RKO (cell line): ENCODE measurements at places on chromosomes 4 and X.

DNA sequence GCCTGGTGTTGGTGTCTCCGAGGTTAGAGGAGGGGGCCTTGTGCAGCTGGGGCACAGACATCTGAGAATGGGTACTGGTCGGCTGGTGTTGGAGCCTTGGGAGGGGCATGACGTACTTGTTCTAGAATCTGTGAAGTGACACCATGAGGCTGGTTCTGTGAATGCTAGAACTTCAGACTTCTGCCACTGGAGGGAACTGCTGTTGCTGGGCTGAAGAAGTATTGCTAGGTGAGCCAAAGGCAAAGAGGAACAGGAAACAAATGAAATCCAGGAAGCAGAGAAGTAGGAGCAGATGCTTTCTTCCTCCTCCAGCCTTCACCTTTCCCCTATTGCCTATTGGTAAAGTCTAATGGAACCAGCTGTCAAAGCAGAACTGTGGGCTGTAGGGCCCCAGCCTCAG, 120.9 kb upstream of the DDIT4L start:
- peak; percentile 14 for DNase-seq

- no peak for DNase-seq
These were observed 39.5 kb downstream of the USP38 start for GRCh38 chr4:143224255-143224654.

DNA sequence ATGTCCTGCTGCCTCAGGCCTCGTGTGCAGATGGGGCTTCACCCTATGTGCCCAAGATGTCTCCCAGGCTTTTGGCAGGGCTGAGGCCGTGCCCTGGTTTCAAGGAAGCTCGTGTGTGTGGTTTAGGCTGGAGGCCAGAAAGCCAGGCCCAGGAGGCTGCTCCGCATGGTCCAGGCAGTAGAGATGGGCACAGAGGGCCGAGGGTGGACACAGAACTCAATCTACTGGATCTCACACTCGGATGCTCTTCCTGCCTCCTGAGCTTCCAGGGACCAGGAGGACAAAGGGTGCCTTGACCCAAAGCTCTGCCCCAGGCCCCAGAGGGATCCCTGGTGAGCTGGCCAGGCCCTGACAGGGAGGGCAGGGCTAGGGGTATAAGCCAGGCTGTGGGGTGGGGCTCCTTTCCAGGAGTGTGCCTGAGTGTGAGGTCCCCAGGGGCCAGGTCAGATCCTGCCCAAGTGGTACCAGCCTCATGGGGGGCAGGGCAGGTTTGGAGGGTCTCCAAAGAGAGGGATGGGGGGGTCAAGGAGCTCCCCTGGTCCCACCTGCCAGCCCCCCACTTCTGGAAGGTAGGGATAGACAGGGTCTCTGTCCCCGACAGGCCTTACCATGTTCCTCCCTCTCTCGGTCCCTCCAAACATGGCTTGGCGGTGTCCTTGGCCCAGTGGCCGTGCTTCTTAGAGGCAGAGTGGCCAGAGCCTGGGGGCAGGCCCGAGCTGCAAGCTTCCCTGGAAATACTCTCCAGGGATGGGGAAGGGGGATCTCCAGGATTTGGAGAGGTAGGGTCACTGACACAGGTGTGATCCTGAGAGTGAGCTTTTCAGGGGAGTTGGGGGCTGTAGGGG, 23.8 kb downstream of the HTRA3 start:
- no peak for DNase-seq

GRCh38 chrX:18076434-18076833, 144.3 kb downstream of the BEND2 start:
- DNase-seq = no peak

DNA sequence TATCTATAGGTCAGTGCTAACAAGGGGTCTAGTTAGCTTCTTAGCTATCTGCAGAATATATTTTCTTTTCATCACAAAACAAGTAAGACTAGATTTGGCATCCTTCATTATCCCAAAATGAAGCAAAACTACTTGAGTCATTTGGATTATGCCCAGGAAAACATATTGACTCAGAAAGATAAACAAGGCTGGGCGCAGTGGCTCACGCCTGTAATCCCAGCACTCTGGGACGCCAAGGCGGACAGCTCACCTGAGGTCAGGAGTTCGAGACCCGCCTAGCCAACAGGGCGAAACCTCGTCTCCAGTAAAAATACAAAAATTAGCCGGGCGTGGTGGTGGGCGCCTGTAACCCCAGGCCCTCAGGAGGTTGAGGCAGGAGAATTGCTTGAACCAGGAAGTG, 18.0 kb upstream of the MND1 start:
- DNase-seq = no peak

- no peak for DNase-seq
These were observed 42.0 kb downstream of the NPFFR2 start for GRCh38 chr4:72073816-72074215.

DNA sequence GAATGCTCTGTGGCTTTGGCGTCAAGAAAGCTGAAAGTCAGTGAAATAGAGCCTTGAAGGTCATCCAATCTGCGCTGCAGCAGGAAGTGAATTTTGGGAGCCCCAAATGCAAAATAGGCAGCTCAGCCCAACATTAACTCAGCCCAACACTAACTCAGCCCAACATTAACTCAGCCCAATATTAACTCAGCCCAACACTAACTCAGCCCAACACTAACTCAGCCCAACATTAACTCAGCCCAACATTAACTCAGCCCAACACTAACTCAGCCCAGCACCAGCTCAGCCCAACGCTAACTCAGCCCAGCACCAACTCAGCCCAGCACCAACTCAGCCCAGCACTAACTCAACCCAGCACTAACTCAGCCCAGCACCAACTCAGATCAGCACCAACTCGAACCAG, 71.5 kb downstream of the SORBS2 start:
- no peak for DNase-seq

- DNase-seq = no peak
These were observed 264.5 kb upstream of the ANKRD50 start for GRCh38 chr4:124977045-124977444.

DNA sequence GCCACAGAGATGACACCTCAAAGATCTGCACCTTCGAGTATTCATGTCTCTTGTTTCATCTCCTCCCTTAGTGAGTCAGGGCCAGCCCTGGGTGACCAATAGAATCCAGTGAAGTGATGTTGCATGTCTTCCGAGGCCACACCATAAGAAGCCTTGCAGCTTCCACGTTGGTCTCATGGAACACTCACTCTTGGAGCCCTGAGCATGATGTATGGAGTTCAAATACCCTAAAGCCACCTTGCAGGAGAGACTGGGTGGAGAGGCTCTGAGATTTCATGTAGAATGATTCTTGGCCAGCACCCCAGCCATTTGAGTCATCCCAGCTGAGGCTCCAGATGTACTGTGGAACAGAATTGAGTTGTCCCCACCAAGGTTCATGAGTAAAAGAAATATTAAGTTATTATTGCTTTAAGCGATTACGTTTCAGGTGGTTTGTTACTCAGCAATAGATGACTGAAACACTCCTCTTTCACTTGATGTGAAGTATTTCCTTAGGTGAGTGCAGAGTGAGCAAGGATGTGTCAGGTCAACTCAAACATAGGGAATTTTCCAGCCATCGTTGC, 5.0 kb upstream of the RP2 start:
- peak; percentile 28 for DNase-seq

DNA sequence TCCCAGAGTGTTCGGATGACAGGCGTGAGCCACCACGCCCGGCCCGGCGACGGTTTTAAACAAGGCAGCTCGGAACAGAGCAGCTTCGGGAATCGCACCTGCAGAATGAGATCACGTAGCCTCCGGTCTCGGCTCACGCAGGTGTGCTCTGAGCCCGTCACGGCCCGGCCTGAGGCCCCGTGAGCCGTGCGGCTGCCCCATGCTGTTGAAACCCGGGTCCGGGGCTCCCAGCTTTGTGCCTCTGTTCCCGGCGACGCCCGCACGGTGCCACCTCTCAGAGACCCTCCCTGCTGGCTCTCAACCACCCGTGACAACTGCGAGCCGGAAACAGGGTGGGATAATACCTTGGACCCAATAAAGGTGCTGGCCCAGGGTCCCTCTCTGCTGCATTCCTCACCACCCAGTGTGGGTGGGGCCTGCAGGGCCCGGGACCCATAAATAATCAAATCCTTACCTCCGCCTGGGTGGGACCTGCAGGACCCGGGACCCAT, 13.4 kb upstream of the PLCXD1 start:
- no peak for DNase-seq

DNA sequence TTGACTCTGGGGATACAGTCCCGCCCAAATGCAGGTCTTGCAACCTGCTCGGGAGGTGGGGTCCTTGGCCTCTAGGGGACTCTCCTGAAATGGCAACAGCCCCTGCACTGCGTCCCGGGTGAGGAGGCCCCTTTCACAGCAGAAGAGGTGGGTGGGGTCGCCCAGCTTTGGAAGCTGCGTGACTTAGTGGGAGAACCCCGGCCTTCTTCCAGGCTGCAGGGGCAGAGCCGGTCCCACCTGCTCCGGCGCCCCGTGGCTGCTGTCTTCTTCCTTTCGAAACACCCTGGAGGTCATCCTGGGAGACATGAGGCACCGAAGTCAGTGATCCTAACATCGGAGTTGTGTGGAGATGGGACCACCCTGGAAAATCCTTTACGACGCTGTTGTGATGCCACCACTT, 103.7 kb upstream of the ADRA2C start:
- DNase-seq = no peak

DNA sequence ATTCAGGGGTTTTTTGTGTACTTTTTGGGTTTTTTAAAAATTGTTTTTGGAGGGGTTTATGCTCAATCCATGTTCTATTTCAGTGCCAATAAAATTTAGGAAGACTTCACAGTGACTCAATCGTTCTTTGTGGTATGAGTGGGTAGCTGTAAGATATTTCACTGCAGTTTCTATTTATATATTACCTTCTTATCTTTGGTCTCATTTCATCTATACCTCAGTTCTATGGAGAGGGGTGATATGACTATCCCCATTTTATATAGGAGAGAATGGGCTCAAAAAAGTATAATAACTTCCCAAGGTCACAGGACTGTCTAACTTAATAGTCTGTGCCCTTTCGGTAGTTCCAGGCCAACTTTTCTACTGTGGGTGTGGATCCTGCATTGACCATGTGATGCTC, 74.4 kb downstream of the MSN start:
- DNase-seq = no peak

- no peak for DNase-seq
These were observed 8.0 kb upstream of the CCDC110 start for GRCh38 chr4:185479507-185479971.

GRCh38 chr4:153570228-153570973, 104.2 kb downstream of the TMEM131L start:
- no peak for DNase-seq

DNA sequence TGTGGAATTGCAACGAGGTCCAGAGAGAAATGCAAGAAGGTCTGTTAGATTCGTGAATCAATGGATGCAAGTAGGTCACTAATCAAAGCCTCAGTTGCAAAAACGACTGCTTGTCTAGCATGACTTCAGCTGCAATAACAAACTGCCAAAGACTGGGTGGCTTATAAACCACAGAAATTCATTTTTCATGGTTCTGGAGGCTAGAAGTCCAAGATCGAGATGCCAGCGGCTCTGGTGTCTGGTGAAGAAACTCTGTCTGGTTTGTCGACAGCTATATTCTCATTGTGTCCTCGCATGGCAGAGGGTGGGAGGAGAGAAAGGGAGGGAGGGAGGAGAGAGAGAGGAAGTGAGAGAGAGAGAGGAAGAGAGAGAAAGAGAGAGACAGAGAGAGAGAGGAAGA, 114.7 kb downstream of the MXRA5 start:
- no peak for DNase-seq

DNA sequence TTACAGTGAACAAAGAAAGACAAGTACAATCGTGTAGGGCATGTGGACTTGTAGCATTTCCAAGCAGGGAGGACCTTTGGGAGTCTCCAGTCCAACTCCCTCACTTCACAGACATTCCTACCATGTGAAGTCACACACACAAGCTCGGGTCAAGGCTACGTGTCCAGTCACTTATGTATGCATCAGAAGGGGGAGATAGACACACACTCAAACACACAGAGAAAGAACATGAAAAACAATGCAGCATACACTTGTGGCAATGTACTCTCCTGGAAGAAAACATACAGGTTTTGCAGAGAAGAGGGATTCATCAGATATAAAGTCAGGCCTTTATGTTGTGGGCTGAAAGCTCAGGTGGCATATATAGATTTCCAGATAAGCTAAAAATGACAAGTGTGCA, 136.1 kb upstream of the MID1 start:
- DNase-seq = peak; percentile 39

- DNase-seq = peak; percentile 63
These were observed 269.9 kb upstream of the NRK start for GRCh38 chrX:105552395-105552794.

DNA sequence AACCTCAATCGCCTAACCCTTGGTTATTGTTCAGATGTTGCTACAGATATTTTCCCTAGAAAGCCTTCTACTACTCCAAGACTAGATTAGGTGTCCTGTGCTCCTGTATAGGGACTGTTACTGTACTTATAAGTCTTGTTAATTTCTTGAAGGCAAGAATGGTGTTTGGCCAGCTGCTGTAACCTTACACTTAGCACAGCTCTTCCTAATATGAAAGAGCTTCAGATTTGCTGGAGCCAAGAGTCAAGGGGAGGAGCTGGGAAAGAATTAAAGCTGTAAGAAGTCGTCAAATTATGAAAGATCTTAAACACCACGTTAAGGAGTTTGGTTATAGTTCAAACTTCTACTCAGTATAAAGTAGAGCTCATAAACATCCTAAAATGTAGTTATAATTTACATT, 245.9 kb upstream of the TLL1 start:
- no peak for DNase-seq

- peak; percentile 34 for DNase-seq
These were observed 544.3 kb upstream of the CNKSR2 start for GRCh38 chrX:20829665-20830491.

- peak; percentile 35 for DNase-seq
These were observed 7.5 kb upstream of the BCOR start for GRCh38 chrX:40104985-40105834.

- no peak for DNase-seq
These were observed 12.3 kb upstream of the ALB start for GRCh38 chr4:73391774-73392173.

- DNase-seq = no peak
These were observed 559.1 kb downstream of the TLL1 start for GRCh38 chr4:166432125-166432524.

DNA sequence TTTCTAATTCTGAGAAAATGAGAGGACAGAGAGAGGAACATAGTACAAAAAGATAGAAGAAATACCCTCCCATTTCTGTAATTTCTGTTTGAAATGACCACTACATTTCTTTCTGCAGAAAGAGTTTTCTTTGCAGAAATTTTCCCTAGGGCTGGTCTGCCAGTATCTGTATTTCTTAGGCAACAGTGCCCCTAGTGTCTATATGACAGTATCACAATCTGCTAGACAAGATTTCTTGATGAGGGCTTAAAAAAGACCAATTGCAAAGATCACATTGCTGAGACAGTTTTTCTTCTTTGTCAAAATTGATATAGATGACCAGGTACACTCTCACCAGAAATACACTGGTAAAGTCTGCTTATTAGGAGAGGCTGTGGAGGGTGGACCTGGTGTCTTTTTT, 81.0 kb upstream of the ZDHHC15 start:
- peak; percentile 63 for DNase-seq

DNA sequence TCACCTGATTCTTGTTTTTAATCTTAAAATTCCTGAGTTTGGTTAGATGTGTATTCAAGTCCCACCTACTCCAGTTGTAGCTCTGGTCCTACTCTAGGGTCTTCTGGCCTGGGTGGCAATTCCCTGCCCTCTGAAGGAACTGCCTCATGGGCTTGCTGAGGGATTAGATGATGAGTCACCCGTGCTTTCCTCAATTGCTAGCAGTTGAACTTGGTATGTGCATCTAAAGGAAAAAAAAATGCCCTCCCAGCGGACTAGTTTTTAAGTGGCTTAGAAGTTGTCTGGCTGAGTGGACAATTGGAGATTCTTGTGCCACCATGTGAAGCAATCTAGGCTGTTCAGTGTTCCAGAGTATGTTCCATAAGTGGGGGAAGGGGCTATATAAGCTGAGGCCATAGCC, 127.0 kb downstream of the CCNG2 start:
- no peak for DNase-seq

- no peak for DNase-seq
These were observed 20.7 kb downstream of the SPANXC start for GRCh38 chrX:141221611-141222010.
